ENCODE measurements at places on chromosomes 1 and 21. TPM values are rescaled to one million over a fixed set of nuclear protein-coding genes. Genes with fewer than 3 reads are reported as not detected.

DNA sequence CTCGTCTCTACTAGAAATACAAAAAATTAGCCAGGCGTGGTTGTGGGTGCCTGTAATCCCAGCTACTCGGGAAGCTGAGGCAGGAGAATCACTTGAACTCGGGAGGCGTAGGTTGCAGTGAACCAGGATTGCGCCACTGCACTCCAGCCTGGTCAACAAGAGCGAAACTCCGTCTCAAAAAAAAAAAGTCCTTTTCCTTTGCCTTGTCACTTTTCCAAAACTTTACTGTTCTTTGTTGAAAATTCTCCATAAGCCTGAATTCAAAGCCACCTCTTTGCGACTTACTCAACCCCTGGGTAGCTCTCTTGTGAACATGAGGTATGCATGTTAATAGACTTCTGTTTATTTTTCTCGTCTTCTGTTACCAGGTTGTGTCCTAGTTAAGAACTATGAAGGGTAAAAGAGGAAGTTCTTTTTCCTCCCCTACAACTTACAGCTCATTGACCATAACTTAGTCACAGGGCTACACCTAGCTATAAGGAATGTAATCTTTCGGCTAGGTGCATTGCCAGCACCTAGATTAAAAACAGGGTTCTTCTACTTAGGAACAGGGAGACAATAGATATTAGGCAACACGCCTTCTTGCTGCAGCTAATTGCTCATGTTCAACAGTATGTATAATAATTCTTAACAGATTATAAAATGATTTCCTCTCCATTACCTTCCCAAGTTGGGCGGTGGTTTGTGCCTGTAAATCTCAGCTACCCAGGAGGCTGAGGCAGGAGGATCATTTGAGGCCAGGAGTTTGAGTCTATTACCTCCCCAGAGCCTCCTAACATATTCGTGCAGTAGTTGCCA lies 40.9 kb downstream of the PTAFR start:
- DNase-seq = no peak

- DNase-seq = no peak
Observed at GRCh38 chr1:225691377-225691776, 38.5 kb upstream of the ENAH start.

- peak; percentile 50 for DNase-seq
Observed at GRCh38 chr1:156705918-156706656, 704 bp upstream of the CRABP2 start.

DNA sequence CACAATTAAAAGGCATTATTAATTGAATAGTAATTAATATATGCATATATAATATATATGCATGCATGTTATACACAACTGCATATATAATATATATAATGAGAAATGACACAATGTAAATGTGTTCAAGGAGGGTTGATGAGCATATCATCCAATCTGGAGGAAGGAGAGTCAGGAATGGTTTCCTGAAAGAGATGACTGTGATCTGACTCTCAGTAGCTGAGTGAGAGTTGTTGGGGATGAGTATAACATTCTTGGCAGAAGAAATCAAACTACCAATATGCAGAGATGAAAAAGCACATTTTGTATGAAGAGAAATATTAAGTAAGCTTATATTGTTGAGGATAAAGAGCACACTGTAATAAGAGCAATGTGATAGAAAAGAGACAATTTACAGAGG lies 37.3 kb downstream of the F13B start:
- DNase-seq = no peak

DNA sequence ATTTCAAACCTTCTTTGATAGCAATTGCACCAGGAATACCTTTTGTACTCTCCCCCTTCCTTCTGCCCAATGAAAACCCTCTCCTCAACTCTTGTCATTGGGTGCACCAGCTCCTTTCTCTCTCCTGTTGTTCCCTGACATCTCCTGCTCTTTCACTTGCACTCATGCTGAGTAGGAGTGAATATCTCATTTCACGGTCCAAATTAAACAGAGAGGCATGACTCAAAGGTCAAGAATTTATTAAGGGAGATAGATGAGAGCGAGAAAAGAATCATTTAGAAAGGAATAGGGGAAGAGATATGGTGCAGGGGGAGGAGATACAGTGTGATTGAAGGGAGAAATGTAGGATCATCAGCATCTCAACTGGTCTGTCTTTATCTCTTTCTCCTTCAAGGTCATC lies 22.1 kb downstream of the AIM2 start:
- no peak for DNase-seq

DNA sequence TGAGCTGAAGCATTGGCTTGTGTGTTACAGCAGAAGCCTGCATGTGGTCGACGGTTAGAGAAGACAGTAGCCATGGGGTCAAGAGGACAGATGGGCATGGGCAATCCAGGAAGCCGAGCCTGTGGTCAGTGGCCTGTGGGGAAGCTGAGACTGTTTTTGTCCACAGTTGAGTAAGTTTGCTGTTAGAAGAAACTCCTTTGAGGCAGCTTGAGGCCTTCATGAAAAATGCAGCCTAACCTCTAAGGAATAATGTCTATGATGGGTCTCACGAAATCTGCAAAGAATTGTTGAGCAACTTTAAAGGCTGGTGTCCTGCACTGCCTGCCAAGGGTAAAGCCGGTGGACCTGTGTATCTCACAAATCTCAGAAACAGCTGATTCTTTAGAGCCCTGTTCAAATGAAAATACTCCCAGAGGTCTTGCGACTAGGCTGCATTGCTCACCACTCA lies 322.4 kb downstream of the SETD4 start:
- DNase-seq = no peak

GRCh38 chr1:199751506-199751905 lies 276.0 kb upstream of the NR5A2 start:
- no peak for DNase-seq

The SPTA1 gene
- 0.02 TPM for total RNA-seq

DNA sequence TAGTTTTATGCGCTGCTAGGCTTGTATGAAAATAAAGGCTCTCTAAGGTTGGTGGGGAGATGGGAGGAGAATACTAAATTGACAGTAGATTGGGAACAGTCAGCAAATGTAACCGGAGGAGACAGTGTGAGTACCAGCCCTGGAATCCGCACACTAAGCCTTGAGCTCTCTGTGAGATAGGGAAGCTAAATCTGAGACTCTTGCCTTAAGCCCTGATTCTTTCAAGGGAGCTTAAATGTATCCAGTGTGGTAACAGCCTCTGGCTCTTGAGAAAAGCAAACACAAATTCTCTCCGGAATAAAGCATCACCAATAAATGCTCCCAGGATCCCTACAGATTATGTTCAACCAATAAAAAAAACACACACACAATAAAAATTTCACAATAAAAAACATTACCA lies 33.0 kb upstream of the PDPN start:
- DNase-seq = no peak

DNA sequence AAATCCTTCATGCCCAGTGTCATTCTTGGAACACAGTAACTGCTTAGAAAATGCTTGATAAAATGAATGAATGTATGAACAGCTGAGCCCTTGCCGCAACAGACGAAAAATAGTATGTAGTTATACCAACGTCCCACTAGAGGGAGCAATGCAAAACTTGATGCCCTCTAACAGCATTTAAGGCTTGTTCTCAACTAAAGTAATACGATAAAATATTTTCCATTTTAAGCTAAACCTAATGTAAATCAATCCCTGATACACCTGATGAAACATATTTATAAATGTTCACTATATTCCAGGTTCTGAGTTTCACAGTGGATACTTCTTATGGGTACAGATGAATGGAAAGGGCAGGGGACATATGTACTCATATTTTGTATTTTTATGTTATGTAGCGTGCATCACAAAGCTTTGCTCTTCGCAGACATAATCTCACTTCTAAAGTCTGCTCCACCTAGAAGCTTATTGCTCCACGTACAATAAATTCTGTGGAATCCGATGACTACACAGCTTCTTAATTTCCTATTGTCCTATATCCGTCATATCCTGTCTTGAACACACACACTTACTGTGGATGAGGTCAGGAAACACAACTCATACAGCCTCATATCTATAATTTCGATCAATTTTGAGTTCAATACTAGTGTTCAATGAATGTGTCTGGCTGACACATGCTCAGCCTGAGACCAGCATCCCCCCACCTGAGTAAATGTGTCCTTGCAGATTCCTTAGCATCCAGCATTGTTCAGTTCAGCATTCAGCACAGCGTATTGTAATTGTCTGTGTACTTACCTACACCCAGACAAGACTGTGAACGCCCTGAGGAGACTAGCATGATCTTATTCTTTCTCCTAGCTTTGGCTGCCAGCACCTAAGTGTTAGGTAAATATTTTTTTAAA lies 4.4 kb upstream of the UTP25 start:
- DNase-seq = no peak

The RNF186 gene
- total RNA-seq = not detected

GRCh38 chr21:25373126-25374082 lies 233.9 kb downstream of the MRPL39 start:
- no peak for DNase-seq

The NEXN gene
- total RNA-seq = 0.60 TPM

DNA sequence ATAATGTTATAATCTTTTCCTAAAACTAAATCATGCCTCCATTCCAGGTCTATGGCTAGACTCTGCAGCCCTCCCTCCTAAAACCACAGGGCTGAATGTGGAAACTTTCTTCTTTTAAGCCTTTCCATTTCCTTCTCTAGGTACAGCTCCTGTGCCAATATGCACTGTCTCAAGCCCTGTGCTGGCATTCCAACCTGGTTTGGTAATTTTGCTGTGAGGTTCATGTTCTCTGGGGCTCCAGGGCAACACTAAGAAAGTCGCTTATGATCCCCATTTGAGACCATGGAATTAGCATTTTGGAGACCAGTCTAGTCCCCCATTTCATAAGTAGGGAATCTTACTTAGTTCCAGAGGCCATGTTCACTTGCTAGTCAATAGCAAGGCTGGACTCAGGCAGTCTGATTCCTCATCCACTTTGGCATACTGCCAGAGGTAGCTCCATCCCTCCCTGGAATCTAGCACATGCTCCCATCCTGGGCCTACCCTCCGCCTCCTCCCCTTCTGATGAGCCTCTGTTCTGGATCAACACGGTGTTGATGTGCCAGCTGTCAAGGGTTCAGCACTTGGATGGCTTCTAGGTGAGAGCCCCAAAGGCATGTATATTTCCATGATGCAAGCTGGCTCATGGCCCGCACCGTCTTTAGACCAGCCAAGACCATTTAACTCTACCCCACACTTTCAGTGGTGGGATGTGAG lies 36.5 kb downstream of the ZMYND12 start:
- DNase-seq = no peak

The PGBD5 gene
- total RNA-seq = not detected

DNA sequence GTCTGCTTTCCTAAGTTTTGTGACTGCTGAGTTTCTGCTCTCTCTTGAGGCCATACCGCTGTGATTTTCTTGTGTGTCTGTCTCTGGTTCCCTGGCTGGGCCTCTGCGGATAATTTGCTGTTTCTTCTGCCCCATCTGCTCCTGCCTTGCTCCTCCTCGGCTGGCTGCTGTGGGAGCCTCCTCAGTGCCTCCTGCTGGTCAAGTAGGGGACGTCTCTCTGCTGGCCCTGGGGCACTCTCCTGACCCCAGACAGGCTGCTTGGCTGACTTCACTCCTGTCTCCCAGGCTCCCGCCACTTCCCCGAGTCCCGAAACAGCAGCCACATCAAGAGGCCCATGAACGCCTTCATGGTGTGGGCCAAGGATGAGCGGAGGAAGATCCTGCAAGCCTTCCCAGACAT lies 28.5 kb downstream of the ETNK2 start:
- no peak for DNase-seq

GRCh38 chr1:78716186-78716585 lies 66.6 kb downstream of the IFI44 start:
- no peak for DNase-seq

- no peak for DNase-seq
Observed at GRCh38 chr21:37253991-37254390, 13.1 kb downstream of the VPS26C start.

DNA sequence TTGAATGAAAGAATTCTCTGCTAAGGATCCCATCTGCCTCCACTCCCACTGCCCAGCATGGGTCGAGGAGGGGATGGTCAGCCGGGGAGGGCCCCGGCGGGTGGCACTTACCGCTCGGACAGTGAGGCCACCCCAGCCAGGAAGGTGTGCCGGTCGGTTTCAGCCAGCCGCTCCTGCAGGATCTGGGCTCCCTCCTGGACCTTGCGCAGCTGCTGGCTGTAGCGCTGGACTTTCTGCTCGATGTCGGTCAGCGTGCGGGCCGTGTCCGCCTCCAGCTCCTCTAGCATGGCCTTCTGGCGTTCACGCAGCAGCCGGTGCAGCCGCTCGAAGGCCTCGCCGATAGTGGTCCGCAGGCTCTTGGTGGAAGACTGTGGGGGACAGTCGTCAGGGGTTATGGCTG lies 22.3 kb downstream of the TRIM62 start:
- no peak for DNase-seq

DNA sequence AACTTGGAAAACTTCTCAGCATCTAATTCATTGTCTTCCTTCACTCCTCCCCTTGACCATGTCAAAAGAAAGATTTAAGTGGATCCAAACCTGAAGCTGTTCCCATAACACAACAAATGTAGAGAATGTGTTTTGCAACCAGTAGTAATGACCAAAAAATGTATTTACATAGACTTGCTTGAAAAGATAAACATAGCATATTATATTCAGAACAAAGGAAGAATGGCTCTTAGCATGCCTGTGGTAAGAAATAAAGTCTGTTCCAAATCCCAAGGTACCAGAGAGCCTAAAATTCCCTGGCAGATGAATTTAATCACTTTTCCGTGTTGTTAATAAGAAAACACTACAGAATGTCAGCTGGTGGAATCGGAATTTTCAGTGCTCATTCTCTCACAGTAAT lies 36.8 kb downstream of the FMO3 start:
- no peak for DNase-seq

The RIIAD1 gene
- not detected for total RNA-seq

DNA sequence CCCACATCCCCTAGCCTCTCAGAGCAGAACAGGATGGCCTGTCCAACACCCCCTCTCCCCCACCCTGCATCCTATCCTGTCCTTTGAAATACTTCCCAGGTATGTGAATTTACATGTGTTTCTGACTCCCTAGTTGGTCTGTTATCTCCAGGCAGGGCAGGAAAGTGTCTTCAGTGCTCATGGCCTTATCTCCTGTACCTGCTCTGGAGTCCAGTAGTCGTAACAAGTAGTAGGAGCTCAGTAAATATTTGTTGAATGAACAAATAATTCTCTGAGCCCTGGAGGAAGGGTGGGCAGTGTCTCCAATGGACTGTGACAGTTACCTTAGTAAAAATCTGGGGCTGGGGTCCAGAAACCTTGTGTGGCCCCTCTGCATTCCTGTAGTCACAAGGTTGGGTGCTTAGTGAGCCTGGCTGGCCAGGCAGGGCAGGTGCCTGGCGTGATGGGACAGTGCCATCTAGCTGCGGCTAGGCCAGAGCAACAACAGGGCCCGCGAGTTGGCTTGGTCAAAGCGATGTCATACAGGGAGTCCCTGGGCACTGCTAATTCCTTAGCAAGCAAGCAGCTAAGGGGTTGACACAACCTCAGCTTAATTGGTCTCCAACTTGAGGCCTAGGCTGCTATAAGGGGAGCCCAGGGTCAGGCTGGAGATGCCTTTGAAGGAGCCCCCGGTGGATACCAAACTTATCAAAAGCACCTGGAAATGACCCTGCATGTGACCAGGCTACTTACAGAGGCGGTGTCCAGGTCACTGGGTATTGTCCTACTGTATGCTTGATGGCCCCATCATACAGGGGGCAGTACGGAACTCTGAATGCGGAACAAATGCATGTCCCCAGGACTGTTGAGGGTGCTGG lies 89.0 kb upstream of the PPM1J start:
- peak; percentile 42 for DNase-seq

All from activated T-helper 2 cell treated with anti-CD3 and anti-CD28 coated beads, Interferon-gamma antibody, Interleukin-2, Interleukin-4, amounts not matched to agents 10 μg/mL and 5 μg/mL and 100 μg/mL, durations not matched to agents 14 hours and 24 hours and 36 hours (primary cell).